ENCODE measurements at places on chromosomes 3 and 15.
A peak's percentile ranks its signal among the peaks of the same experiment; 100 is the strongest.

GRCh38 chr15:20344601-20345400 lies 196.8 kb downstream of the GOLGA6L6 start:
- DNase-seq, result peak; percentile 11

DNA sequence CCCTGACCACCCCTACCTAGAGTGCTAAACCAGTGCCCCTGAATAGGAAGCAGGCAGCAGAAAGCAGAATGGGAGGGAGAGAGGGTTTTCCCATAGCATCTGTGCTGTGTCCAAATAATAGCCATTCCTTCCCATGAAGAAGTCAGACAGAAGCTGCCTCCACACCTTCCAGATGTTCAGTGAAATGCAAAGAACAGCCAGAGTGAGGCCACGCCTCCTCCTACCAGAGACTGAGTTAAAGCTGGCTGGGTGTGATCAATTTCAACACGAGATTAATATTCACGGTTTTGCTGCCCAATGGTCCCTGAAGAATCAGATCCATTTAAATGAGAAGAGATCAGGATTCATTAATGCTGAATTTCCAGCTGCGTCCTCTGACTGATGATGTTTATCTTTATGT lies 111.8 kb downstream of the SRGAP3 start:
- DNase-seq, result no peak

DNA sequence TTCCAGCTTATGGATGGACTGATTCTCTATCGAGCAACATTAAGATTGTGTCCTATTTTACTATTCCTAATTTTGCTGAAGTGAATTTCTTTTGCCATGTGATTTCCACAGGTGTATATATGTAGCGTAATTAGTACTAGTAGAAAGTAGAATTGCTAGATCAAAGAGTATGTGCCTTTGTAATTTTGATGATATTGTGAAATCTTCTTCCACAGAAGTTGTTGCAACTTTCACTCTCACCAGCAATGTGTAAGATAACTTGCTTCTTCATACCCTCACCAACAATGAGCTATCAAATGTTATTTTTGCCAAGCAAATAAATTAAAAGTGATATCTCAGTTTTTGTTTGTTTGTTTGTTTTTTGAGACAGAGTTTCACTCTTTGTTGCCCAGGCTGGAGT lies 5.4 kb downstream of the PGBD4 start:
- DNase-seq, result no peak

DNA sequence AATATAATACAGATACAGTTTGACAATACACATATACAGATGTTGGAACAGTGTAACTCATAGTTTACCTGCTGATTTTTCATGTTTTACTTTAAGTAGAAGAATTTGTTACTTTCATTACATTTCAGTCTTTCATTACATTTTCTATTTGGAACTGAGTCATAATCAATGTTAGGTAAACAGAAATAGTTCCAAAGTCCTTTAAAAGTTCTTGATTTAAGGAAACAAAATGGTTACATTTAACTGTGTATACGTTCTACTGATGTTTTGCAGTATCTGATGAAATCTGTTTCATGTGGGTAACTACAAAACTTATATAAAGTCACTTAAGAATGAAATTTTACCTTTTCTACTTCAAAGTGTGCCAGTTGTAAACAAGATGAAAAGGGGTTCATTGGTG lies 721.2 kb downstream of the NAALADL2 start:
- DNase-seq, result no peak

DNA sequence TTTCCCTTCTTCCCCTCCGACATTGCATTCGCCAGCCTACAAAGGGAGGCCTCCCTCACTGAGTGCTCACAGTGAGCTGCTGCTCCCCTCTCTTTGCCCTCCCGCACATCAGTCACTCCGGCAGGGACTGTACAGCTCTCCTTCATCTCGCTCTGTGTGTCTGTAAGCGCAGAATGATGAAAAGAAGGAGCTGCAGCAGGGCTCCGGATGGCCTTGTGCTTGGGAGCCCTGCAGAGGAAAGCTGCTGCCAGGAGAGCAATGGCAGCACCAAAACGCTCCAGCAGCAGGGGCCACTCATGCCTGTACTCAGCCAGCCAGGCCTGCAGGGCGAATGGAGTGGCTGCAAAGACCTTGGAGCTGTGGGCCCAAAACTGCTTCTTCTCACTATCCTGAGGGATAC lies 107.0 kb upstream of the NSMCE3 start:
- no peak for DNase-seq

DNA sequence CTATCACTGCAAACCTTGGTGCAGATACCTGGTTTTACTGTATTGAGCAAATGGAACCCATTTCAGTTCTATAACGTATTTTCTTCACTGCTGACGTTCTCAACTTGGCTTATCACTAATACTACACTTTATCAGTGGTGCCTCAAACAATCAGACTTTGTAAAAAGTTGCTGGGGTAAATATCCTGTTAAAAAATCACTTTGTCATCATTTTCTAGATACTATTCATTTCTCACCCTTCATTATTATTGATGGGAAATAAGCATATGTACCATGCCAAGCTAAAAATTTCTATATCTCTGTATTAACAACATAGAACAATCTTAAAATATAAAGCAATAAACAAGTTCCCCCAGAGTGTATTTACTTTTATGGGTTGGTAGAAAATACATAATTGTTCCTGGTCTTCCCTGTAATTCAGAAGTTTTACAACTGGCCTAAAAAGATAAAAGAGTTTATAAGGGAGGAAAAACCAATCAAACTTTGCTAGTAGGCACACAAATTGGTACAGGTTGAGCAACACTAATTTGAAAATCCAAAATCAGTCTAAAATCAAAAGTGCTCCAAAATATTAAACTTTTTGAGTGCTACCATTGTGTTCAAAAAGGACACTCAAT lies 33.2 kb downstream of the CIP2A start:
- DNase-seq, result no peak

DNA sequence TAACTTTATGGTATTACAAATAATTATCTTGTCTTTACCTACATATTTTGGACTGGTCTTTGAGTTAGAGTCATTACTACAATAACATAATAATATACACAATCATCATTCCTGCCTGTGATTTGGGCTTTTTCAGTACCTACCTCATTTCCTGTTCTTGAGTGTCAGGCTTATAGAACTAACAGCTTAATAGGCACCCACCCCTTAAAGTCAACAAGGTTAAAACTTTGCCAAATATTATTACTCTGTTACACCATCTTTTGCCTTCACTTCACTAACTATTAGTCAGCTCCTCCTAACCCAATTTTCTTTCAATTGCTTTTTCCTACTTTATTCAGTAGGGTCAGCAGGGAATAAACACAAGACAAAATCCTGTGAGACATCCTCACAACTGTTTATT lies 488.7 kb upstream of the AGTR1 start:
- no peak for DNase-seq

GRCh38 chr3:105719791-105720190 lies 149.0 kb downstream of the CBLB start:
- no peak for DNase-seq

DNA sequence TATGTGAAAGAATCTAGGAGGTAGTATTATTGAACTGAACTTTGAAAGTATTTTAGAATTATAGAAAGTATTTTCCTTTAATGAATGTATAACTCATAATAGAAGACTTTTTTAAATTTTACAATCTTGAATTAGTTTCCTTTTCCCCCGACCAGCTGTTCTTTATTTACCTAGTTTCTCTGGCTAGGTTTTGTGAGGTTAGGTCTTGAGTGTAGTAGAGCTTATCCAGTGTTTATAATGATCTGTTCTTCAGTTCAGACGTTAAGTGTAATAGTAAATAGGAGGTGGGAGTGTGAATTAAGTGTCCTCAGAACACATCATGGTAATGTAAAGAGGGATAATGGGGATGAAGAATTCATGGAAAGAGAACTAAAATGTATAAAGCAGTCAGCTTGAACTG lies 93.8 kb downstream of the MYRIP start:
- DNase-seq, result no peak

DNA sequence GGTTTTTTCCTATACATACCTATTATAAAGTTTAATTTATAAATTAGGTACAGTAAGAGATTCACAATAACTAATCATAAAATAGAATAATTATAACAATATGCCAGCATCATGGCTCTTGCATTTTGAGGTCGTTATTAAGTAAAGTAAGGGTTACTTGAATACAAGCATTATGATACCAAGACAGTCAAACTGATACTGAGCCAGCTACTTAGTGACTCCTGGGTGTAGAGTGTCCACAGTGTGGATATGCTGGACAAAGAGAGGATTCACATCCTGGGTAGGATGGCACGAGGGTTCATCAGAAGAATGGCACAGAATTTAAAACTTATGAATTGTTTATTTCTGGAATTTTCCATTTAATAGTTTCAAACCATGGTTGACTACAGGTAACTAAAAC lies 157.2 kb upstream of the IL12A start:
- DNase-seq, result no peak

DNA sequence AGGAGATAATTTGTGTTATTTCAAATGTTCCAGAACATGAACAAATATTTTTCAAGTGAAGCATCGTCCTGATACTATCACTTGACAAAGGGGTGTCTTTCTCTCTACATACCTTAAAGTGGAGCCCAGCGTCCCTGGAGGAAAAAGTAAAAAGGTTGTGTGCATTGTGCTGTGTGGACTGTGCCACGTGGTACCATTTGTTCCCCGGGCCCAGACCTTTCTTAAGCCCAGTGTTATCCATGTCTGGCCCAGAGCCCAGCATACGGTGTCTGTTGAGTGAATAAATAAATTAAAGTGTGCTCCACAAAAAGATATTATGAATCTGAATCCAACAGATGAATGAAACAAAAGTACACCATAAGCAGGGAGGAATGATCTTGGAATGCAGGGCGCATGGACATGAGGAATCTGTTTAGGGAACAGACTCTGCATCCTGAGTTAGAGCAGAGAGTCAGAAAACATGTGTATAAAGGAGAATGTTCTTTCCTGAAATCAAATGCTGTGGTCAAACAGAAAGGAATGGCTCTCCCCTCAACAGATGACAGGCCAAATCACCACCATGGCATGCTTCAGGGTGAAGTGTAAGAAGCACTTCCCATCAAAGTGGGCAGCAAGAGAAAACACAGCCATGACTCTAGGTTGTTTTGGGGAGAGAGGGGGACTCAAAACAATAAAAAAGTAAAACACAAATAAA lies 8.1 kb upstream of the PRSS50 start:
- no peak for DNase-seq

DNA sequence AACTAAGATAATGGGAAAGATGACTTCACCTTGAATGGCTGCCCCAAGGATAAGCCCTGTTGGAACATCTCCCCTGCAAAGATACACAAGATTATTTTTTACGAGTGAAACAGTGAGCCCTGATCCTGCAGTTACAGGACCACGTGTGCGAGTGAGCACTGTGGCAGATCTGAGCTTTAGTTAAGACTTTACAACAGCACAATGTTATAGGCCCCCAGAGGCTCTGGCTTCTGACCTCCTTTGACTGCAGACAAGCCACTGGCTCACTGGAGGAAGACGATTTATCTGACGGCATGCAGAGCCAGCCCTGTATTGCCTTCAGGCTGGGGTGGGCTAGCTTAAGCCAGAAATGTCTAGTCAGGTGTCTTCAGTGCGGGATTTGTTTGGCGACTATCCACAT lies 174.4 kb downstream of the ARRDC4 start:
- no peak for DNase-seq

Data from urothelium cell line (cell line).